NCI-H146 (cell line): ENCODE measurements at places on chromosomes 11 and 22.

- DNase-seq = no peak
Measured at GRCh38 chr11:12160680-12161079, 50.3 kb downstream of the MICAL2 start.

DNA sequence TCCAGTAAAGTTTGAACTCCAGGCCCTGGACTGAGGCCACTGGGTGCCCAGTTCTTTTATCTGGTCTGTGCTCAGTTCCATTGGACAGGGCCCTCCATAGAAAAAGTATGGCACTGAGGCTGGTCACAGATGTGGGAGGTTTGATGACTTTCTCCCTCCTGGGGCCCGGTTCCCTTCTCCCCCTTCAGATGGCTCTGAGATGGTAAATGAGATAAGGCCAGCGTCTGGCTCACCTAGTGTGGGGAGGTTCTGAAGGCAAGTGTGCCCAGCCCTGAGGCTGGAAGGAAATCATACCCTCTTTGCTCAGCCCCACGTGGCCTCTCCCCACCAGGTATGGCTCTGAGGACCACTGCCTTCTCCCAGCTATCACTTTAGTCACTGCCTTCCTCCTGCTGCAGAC lies 1.5 kb upstream of the CLDN5 start:
- no peak for DNase-seq

GRCh38 chr11:120228794-120229384 lies 11.1 kb upstream of the POU2F3 start:
- no peak for DNase-seq

- no peak for DNase-seq
Measured at GRCh38 chr11:134632347-134633119, 220.5 kb upstream of the B3GAT1 start.

- no peak for DNase-seq
Measured at GRCh38 chr11:113408887-113409286, 21.3 kb downstream of the ANKK1 start.

- DNase-seq = no peak
Measured at GRCh38 chr11:114291381-114291780, 4.8 kb upstream of the NNMT start.

GRCh38 chr11:115910379-115910778 lies 406.2 kb upstream of the CADM1 start:
- DNase-seq = no peak

- DNase-seq = peak; percentile 46
Measured at GRCh38 chr11:5600374-5600851, 4.0 kb downstream of the TRIM6 start.

- DNase-seq = no peak
Measured at GRCh38 chr11:64144587-64145472, 21.1 kb downstream of the MACROD1 start.

- DNase-seq = peak; percentile 83
Measured at GRCh38 chr11:99066618-99067317, 46.0 kb downstream of the CNTN5 start.

GRCh38 chr11:13776134-13776815 lies 107.8 kb downstream of the FAR1 start:
- DNase-seq = no peak

- DNase-seq = no peak
Measured at GRCh38 chr11:9697766-9698165, 33.9 kb downstream of the SWAP70 start.

- DNase-seq = no peak
Measured at GRCh38 chr11:118633979-118634378, 26.6 kb downstream of the PHLDB1 start.

DNA sequence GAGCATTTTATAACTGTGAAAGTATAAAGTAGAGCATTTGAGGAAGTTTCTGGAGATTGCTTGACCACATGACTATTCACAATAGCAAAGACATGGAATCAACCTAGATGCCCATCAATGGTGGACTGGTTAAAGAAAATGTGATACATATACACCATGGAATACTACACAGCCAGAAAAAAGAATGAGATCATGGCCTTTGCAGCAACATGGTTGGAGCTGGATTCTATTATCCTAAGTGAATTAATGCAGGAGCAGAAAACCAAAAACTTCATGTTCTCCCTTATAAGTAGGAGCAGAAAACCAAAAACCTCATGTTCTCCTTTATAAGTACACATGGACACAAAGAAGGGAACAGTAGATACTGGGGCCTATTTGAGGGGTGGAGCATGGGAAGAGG lies 30.3 kb downstream of the UVRAG start:
- DNase-seq = no peak

- no peak for DNase-seq
Measured at GRCh38 chr11:70538641-70539359, 140.5 kb downstream of the CTTN start.

- no peak for DNase-seq
Measured at GRCh38 chr11:78419327-78419726, 1.7 kb upstream of the GAB2 start.

GRCh38 chr11:104057908-104058307 lies 21.5 kb downstream of the DDI1 start:
- DNase-seq = no peak

DNA sequence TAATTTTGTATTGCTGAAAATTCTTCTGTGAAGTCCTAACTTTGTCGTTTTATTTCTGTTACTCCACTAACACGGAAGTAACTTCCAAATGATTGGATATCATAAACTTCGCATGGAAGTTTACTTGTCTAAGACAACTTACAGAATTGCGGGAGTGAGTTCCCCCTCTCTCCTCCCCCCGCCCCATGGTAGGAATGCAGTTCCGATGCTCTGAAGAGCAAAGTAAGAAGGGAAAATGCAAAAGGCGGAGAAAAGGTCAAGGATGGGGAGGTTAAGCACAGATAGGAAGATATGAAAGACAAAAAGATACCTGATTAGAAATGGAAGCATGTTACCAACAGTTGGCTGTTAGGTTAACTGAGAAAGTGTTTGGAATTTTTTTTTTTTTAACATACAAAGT lies 1.3 kb downstream of the EIF3M start:
- no peak for DNase-seq

DNA sequence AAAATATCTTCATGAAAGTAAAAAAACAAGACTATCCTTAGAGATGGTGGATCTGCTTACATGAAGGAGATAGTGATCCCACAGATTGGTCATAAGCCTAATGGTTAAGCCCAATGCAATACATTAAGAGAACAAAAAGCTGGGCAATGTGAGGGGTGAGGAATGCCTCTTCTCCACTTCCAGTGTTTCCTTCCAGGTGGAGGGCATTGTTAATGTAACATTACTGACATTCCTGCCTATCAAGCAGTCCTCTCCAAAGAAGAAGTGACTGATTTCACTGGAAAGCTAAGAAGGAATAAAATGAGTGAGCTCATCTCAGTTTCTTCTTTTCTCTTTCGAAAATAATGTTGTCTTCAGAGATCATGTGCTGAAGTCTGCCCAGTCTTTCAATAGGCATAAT lies 207.8 kb downstream of the RAB38 start:
- no peak for DNase-seq

DNA sequence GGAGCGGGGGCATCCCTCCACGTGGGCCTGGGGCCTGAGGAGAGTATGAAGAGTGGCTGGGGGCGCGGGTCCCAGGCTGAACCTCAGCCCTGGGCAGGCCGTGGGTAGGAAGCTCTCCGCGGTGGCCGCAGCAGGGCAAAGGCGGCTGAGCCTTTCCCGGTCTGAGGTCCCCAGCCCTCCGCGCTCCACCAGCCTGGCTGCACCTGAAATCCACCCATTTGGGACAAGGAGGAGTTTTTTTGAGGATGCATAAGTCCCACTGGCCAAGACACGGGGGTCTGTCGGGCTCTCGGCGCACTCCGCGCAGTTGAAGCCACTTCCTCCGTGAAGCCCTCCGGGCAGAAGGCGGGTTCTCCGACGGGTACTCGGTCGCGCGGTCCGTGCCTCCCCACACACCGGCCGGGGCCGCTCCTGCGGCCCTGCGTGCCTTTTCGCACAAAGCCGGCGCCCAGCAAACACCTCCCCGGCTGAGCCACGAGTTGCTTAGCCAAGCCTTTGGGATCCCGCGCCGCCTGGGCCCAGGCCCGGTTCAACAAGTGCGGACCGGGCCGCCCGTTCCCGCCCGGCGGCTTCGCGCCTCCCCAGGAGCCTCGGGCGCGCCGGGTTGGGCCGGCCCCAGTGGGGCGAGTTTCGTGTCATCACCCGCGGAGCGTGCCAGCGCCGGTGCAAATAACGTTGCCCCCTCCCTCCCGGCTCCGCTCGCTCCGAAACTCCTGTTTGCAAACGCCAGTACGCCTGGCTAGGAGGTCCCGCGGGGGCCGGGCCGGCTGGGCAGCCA lies 666 bp upstream of the OVOL1 start:
- no peak for DNase-seq

DNA sequence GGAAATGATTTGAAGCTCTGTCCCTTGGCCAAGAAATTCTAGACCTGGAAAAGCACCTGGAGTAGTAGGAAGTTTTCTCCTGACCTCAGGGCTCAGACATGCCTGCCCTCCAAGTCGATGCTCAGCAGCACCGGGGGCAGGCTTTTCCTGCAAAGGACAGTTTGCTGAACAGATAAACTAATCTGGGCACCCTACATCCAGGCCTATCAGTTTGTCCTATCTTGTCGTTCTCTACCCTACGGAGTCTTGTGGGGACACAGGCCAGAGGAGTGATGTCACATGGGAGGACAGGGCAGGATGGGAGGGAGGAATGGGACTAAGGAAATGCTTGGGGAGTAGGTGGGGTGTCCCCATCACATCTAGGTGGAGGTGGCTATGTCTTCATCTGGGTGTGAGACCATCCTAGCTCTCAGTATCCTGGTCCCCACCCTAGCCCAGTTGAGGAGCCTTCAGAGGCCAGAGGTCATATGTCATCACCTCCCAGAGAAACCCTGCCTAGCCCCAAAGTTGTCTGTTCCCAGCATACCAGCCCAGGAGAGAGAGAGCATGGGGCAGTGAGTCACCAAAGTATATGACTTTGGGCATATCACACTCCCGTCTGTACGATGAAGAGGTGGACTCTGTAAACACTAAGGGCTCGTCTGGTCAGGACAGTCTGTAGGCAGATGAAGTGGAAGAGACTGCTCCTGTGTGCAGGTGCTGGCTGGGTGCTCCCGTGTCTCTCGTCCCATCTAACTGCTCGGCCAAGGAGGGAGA lies 18.1 kb upstream of the FCHSD2 start:
- DNase-seq = no peak

- DNase-seq = no peak
Measured at GRCh38 chr11:2213890-2214526, 42.4 kb upstream of the TH start.

DNA sequence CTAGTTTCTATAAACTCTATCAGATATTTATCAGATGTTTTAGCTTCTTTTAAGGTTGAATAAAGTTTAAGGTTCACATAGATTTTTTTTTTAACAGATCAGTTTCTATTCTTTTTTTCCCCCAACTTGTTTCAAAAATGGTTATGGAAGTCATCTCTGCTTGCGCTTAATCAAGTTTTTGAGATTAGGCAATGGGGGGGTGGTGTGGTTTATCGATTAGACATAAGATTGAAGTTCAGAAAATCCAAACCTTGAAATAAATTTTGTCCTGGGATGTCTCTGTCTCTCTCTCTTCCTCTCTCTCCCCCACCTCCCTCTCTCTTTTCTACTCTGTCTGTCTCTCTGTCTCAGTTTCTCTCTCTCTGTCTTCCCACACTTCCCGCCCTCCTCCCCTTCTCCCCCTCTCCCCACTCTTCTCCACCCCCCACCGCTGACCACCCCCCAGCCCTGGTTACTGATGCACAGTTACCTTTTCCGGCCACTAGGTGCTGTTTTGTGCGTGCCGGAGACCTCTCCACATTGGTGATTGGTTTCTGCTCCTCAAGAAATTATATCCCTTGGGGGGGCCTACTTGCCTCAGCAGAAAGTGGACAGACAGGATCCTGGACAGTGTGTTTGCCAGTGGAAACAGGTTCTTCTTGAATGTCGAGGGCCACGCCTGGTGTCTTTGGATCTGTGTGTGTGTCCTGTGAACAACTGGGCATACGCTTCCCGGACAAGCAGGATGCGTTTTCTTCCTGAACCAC lies 29.7 kb upstream of the ANO1 start:
- no peak for DNase-seq

GRCh38 chr11:70448983-70449567 lies 50.7 kb downstream of the CTTN start:
- no peak for DNase-seq
